ENCODE measurements at places on chromosomes 16 and 17.
A peak's percentile ranks its signal among the peaks of the same experiment; 100 is the strongest.

- DNase-seq = no peak
Measured at GRCh38 chr16:77238593-77238992, 39.4 kb downstream of the SYCE1L start.

- no peak for DNase-seq
Measured at GRCh38 chr17:79563237-79564013, 47.4 kb downstream of the RBFOX3 start.

- DNase-seq = no peak
Measured at GRCh38 chr16:14378131-14378551, 251.9 kb downstream of the PARN start.

DNA sequence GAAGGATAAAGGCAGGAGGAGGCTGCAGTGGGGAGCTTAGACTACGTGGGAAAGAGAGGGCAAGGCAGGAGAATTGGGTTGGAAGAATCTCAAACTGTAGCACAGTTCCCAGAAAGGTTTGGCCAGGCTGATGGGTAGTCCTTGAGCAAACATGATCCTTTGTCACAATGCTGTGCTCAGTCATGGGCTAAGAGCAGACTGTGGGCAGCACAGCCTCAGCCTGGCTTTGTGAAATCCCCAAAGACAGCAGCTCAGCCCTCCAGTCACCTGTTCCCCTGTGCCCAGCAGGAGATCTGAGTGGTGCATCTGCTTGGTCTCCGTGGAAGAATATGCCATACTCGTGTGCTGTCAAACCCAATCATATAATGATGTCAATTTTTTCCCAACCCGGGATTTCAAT, 10.6 kb upstream of the ENGASE start:
- DNase-seq = no peak

DNA sequence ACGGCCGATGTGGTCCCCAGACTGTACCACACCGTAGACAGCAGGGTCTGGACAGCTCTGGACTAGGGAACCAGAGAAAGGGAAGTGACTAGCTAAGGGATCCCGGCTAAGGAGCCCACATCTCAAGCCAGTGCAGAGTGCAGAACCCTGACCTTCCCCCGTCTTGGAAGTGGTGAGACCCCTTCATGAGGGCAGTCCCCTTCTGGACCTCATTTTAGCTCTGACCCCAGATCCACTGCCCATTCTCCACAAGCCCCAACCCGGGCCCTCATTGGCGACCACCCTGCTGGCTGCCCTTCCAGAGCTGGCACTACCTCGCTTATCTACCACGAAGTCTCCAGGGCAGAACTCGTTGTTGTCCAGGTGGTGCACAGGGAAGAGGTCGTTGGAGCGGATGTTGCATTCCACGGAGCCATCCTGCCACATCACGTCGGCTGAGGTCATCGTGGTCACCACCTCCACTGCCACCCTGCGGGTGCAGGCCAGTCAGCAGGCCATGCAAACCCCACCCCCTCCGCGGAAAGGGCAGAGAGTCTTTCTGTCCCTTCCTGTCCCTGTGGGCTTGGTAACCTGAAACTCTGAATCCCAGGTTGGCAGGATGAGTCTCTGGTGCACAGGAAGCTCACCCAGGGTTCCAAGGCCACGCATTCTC, 14.2 kb downstream of the SPHK1 start:
- peak; percentile 15 for DNase-seq

GRCh38 chr17:360092-360750, 7.6 kb upstream of the RPH3AL start:
- no peak for DNase-seq

DNA sequence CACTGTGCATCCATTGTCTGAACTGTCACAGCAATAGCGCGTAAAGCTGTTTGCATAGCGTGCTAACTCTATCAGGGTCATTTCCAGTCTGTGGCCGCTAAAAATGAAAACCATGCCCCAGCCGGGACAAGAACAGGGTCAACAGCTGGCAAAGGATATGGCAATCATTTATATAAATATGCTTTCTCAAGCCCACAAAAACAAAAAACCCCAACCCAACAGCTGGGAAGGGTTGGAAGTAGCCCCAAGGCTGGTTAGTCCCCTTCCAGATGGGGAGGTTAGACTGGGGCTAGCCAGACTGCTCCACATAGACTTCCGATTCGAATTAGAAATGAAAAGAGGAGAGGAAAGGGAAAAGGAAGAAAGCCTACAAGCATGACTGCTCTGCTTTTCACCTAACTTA, 203.3 kb upstream of the TBX2 start:
- DNase-seq = no peak

DNA sequence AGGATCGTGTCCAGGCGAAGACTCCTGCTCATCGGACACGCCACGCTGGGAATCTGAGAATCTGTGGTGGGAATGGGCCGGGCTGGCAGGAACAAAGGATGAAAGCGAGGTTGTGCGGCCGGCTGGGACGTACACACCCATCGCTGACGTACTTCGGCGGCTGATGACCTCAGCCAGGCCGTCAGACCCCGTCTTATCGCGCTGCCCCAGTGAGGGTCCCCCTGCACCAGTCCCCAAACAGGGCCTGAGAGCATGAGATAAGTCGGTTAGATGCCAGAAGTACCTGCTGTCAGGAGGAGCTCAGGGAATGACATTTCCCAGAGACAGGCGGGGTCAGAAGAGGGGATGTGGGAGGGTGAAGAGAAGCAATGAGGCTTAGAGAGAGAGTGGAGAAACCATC, 16.0 kb upstream of the SP6 start:
- no peak for DNase-seq

DNA sequence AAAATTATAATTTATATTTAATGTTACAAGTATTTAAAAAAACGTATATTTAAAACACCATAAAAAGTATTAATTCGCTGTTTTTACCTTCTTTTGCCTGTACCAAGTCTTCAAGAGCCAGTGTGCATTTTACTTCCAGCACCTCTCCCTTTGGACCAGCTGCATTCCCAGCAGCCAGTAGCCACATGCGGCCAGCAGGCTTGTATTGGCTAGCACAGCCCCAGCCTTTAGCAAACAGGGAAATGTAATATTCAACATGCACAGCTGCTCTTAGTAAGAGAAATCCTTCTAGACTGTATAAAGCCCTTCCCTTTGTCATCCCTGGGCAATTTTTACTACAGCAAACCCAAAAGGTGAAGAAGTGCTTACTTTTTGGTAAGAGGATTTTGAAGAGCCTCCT, 6.6 kb downstream of the DHODH start:
- no peak for DNase-seq

Data from HL-60 (cell line).